GM19239 (cell line): ENCODE measurements at places on chromosomes 5 and 9.

DNA sequence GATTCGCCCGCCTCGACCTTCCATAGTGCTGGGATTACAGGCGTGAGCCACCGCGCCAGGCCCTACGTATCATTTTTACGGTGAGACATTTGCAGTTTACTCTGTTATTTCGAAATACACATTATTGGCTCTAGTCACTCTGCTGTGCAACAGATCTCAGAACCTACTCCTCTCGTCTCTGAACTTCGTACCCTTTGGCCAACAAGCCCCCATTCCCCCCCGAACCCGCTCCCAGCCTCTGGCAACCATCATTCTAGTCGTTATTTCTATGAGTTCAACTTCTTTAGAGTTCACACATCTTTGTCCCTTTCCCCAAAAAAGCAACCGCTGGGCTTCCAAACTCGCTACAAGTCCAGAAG, 735 bp downstream of the PTGR1 start:
- no peak for DNase-seq

DNA sequence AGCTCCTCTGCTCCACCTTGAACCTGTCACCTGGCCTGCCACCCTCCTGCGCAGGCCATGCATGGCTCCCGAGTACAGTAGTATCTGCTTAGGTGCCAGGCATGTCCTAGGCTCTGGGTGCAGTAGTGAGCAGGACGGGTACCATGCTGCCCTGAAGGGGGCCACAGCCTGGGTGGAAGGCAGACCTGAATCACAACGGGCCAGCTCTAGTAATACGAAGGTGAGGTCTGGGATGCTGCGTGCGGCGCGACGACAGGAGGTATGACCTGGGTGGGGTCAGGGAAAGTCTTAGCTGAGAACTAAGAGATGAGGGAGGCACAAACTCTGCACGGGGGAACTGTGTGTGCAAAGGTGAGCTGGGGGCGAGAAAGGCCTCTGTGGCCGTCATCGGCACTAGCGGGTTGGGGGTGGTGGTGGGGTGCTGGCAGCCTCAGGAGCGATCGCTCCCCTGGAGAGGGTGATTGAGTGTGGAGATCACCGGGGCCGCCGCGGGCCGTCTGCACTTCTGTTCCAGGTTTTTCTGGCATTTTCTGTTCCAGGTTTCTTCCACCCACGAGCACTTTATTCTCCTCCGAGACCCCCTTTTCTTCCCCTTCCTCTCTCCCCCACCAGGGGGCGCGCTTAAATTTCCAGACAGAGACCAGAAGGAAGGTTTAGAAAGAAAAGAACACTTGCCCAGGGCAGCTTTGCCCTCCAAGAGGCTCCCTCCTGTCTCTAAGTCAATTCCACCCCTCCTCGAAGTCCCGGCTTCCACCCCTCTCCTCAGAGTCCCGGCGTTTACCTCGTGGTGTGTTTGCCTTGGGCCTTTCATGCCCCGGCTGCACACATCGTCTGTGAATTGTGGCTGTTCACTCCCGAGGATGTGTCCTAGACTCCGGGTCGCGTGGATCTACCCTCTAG, 15.1 kb downstream of the PDLIM4 start:
- peak; percentile 64 for DNase-seq

DNA sequence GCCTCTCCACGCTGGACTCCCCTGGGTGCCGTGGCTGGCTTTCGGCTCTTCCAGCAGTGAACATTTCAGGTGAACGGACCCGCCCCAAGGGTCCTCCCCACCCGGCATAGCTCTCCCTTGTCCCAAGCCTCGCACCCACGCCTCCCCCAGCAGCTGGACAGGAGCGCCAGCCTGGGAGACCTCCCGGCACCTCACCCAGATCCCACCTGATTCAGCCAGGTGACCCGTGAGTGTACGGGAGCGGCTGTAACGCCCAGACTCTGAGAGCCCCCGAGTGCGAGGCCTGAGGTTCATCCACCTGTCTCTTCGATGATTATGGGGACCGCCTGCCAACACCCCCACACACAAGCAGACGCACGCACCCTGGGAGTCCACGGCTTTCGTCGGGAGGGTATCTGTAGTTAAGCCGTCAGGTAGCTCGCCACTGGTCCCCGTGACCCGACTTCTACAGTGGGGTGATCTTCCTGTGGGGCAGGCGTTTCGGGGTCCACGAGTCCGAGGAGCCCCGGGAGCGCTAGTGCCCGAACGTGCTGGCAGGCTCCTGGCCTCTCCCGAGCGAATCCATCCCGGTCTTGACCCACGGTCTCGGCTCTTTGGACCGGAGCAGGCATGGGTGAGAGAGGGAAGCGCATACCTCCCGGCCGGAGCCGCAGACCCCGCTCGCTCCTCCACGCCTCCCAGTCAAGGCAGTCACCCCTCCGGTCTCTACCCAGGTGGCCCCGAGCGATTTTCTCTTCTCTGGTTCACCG, 14.9 kb downstream of the TRIM7 start:
- DNase-seq, result no peak

- no peak for DNase-seq
These were observed 52.1 kb upstream of the DAB2 start for GRCh38 chr5:39476843-39477220.

GRCh38 chr9:91776409-91777291, 173.4 kb downstream of the ROR2 start:
- no peak for DNase-seq

GRCh38 chr9:89935801-89936200, 331.0 kb downstream of the GADD45G start:
- no peak for DNase-seq

GRCh38 chr9:70160686-70161600, 97.8 kb upstream of the SMC5 start:
- DNase-seq, result no peak

DNA sequence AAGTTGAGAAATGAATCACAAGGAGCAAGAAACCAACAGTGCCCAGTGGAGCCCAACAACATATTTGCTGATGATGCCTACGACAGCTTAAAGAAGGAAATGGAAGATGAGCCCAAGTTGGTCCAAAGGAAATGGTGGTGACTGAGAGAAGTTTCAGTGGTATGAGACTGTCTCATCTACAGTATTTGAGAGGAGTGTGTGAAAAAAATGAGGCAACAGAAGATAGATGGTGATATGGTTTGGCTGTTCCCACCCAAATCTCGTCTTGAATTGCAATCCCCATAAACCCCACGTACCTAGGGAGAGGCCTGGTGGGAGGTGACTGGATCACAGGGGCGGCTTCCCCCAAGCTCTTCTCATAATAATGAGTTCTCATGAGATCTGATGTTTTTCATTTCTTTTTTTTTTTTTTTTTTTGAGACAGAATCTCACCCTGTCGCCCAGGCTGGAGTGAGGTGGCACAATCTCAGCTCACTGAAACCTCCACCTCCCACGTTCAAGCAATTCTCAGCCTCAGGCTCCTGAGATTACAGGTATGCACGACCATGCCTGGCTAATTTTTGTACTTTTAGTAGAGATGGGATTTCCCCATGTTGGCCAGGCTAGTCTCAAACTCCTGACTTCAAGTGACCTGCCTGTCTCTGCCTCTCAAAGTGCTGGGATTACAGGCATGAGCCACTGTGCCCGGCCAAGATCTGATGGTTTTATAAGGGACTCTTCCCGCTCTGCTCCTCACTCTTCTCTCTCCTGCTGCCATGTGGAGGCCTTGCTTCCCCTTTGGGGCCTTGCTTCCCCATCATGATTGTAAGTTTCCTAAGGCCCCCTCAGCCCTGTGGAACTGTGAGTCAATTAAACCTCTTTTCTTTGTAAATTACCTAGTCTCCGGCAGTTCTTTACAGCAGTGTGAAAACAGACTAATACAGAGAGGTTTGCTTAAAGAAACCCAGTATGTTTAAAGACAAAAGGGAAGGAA, 30.2 kb downstream of the EFCAB9 start:
- peak; percentile 28 for DNase-seq

DNA sequence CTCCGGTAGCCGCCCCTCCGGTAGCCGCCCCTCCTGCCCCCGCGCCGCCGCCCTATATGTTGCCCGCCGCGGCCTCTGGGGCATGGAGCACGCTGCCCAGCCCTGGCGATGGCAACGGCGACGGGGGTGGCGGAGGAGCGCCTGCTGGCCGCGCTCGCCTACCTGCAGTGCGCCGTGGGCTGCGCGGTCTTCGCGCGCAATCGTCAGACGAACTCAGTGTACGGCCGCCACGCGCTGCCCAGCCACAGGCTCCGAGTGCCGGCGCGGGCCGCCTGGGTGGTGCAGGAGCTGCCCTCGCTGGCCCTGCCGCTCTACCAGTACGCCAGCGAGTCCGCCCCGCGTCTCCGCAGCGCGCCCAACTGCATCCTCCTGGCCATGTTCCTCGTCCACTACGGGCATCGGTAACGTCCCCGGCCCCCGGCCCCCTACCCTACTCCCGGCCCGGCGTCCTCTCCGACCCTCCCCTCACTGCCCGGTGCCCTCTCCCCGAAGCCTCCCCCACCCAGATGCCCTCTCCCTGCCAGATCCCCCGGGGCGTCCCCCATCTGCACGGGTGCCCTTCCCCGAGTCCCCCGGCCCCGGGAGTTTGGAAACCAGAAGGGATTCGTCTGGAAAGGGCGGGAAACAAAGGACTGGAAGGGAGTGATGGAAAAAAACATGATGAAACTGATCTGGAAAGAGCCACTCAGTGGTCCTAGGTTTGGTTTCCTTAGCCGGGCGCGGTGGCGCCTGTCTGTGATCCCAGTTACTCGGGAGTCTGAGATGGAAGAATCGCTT, 417 bp downstream of the SRD5A1 start:
- DNase-seq, result peak; percentile 22

GRCh38 chr5:136025900-136026299, 2.9 kb upstream of the TGFBI start:
- DNase-seq, result no peak

DNA sequence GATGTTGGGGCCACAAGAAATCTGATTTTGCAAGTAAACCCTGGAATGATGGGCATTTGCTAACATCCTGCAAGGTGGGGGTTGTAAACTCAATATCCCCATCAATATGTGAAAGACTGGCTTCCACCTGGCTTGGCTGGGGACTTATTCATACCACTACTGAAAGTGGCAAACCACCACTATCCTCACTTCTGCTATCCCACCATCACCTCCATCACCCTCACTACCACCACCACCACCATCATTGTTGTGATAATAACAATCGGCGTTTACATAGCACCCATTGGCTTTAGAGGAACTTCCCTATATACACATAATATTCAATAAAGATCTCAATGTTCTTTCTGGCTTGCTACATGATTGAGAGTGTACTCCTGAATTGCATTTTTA, 224.7 kb upstream of the DAP start:
- no peak for DNase-seq

DNA sequence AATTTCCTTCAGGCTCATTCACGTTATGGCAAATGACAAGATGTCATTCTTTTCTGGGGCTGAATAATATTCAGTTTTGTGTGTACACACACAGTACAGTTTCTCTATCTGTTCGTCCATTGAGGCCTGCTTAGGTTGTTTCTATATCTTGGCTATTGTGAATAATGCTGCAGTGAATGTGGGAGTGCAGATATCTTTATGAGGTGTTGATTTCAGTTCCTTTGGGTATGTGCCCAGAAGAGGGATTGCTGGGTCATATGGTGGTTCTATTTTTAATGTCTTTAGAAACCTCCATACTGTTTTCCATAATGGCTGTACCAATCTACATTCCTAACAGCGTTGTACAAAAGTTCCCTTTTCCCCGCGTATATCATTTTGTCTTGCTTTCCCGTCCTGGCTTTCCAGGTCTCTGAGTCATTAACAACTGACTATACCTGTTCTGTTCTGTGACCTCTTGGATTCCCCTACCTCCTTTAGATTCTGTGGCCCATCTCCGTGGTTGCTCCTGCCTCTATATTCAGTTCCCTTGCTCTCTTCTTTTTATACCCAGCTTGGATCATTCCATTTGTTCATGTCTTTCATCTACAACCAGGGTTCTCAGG, 6.8 kb downstream of the SNX30 start:
- DNase-seq, result no peak

GRCh38 chr5:89703817-89704216, 705.7 kb downstream of the CETN3 start:
- DNase-seq, result no peak

DNA sequence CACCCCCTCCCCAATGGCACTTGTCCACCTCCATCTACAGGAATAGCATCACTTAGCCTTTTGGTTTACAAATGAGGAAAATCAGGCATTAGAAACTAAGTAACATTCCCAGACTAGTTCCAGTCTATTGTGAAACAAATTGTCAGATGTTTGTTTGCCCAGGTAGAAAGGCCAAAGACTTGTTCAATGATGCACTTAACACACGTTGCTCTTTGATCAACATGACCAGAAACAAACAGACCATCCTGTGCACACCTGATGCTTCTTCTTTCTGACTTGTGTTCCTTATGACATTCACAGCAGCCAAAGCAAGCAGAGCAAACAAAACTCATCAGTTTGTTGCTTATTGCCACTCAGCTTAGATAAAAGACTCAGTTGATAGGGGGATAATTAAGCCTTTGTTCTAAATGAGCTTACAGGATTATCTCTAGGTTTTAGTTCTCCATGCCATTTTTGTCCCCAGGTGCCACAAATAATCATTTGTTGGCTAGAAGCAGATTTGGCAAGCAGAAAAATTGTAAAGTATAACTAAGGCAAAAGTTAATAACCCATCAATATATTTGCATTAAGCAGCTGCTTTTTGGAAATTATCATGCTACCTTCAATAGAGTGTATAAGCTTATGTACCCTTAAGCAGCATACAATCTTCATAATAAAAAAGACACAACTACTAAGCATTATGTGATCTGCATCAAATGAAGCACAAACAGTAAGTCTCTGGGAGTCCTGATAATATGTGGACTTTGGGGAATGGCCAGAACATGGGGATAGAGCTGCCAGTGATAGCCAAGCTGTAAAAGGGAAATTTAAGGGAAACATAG, 26.3 kb upstream of the FST start:
- no peak for DNase-seq

DNA sequence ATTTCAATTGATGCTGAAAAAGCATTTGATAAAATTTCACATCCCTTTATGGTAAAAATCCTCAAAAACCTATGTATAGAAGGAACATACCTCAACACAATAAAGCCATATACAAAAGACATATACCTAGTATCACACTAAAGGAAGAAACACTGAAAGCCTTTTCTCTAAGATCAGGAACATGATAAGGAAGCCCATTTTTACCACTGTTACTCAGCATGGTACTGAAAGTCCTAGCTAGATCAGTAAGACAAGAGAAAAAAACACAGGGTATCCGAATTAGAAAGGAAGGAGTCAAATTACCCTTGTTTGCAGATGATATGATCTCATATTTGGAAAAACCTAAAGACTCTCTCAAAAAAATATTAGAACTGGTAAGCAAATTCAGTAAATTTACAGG, 350.2 kb upstream of the PDE4D start:
- DNase-seq, result no peak

DNA sequence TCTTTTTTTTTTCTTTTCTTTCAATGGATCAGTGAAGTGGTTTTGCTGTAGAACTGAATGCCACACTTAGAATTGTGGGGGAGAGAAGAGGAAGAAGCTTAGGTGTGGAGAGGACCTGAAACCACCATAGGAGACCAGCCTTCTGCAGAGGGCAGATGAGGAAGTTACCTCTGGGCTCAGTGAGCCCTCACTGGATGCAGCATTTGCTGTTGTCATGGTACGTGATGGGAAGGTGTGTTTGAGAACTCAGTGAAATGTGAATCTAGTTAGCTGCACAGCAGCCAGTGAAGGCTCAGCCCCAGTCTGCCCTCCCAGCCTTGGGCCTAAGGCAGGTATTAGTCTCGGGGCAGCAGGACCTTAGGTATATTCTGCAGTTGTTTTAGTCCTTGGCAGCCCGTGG, 17.5 kb downstream of the CYFIP2 start:
- DNase-seq, result no peak

- no peak for DNase-seq
These were observed 8.9 kb upstream of the FBXO38 start for GRCh38 chr5:148374690-148375360.
